Stomach (tissue), 19 donors: ENCODE measurements at places on chromosomes 12 and 14.
A peak's percentile ranks its signal among the peaks of the same experiment; 100 is the strongest.

- DNase-seq, result no peak
Observed at GRCh38 chr14:75470238-75470797, 42.5 kb downstream of the JDP2 start.

DNA sequence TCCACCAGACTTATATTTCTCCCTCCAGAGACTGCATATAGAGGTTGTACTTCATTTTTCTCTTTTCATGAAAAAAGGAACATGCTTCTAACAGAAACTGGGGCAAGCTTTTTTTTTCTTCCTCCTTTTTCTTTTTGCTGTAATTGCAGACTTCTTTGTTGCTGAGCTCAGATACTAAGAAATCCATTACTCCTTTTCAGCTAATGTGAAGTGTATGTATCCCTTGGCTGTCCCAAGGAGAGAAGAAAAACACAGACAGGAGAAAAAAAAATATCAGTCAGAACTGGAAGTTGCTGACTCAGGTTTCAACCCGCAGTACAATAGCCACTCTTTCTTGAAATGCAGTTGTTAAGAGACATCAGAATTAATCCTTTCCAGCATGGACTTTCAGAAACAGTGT lies 1248.4 kb downstream of the LRFN5 start:
- peak; percentile 7 for DNase-seq

- no peak for DNase-seq
Observed at GRCh38 chr12:103816663-103817062, 24.4 kb downstream of the NT5DC3 start.

- DNase-seq, result no peak
Observed at GRCh38 chr12:94670898-94671297, 20.5 kb upstream of the TMCC3 start.

DNA sequence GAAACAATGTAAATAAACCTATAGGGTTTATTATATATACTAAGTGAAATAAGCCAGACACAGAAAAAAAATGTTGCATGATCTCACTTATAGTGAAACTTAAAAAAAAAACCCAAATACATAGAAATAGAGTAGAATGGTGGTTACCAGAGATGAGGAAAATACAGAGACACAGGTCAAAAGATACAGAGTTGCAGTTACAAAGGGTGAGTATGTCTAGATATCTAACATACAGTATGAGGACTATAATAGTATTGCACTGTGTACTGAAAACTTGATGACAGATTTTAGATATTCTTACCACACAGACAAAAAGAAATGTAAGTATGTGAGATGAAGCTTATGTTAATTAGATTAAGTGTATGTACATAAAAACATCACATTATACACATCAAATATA lies 28.1 kb downstream of the CLEC2D start:
- DNase-seq, result no peak

- DNase-seq, result no peak
Observed at GRCh38 chr12:89993632-89994031, 285.0 kb upstream of the ATP2B1 start.

GRCh38 chr14:61603736-61604135 lies 91.6 kb upstream of the HIF1A start:
- no peak for DNase-seq

DNA sequence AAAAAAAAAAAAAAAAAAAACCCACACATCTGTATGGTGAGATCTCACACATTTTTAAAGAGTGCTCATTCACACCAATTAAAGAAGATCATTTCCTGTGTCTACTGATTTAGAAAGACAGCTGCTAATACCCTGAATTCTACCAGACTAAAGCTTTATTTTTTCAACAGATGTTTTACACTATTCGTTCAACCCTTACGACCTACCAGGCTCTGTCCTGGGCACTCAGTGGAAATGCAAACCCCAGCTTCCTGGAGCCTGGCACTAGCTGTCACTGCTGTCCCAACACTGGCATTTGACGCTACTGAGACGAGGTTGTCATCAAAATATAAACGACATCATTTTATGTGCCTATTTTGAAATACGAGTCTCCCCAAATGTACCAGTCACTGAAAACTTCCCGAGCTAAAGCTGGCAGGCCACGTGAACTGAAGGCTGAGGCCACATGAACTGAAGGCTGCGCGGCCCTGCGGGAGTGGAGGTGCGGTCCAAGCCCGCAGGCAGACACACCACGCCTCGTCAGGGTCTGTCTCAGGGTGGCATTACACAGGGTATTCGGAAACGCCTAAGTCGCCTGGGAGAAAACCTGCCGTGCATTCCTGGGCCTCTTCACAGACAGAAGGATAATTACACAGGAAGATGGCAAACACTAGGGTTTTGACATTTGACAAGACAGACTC lies 27.2 kb downstream of the SLC15A4 start:
- no peak for DNase-seq
